GM23338 (cell line): ENCODE measurements at places on chromosomes 7 and 10.
A peak's percentile ranks its signal among the peaks of the same experiment; 100 is the strongest.

DNA sequence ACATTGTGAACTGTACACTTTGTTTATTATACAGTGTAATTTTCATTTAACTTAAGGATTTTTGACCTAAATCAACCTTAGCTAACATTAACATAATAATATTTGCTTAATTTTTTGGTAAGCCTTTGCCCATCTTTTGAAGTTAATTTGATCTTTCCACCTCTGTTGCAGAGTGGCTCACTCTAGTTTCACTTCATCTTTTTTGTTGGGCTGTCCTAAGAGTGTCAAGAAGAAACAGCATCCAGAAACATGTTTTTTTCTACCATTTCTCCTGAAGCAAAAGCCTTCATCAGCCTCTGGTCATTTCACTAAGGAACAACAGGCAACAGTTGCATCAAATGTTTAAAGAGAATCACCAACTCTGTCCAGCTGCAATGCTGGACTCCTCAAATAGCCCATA lies 824.7 kb downstream of the REEP3 start:
- no peak for DNase-seq

- DNase-seq = no peak
Measured at GRCh38 chr7:103795787-103796186, 193.7 kb downstream of the RELN start.

- DNase-seq = no peak
Measured at GRCh38 chr10:101875068-101875688, 31.6 kb upstream of the KCNIP2 start.

DNA sequence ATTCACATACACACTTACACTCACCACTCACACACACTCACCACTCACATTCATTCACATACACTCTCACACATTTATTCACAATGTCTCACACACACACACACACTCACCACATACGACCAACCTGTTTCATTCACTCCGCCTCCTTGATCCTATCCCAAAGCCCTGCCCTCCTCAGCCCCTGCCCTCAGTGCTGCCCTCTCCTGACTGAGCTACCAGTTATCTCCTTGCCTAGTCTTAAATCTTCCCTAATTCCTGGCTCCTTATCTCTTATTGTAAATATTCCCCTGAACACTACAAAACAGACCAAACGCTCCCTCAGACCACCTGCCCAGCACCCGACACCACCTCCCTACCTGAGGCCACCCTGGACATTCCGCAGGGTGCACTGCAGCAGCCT lies 26.1 kb upstream of the C10orf120 start:
- DNase-seq = peak; percentile 47

- DNase-seq = no peak
Measured at GRCh38 chr10:70779088-70779487, 6.1 kb downstream of the TBATA start.

GRCh38 chr10:101092881-101093354 lies 31.1 kb downstream of the KAZALD1 start:
- peak; percentile 29 for DNase-seq

DNA sequence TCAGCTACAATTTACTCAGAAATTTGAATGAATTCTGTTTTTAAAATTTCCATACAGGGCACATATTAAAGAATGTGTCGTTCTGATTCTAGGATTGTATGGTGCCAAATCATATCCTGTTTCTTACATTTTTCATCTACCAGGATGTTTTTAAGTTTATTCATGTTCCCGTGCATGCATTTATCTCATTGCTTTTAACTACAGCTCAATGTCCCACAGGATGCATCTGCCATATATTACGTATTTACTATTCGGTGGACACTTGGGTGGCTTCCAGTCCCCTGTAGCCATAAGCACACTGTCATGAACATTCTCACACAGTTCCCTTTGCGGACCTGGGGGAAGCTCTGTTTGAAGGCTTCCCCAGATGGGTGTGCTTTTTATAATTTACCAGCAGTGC lies 122.3 kb downstream of the CCDC71L start:
- no peak for DNase-seq

DNA sequence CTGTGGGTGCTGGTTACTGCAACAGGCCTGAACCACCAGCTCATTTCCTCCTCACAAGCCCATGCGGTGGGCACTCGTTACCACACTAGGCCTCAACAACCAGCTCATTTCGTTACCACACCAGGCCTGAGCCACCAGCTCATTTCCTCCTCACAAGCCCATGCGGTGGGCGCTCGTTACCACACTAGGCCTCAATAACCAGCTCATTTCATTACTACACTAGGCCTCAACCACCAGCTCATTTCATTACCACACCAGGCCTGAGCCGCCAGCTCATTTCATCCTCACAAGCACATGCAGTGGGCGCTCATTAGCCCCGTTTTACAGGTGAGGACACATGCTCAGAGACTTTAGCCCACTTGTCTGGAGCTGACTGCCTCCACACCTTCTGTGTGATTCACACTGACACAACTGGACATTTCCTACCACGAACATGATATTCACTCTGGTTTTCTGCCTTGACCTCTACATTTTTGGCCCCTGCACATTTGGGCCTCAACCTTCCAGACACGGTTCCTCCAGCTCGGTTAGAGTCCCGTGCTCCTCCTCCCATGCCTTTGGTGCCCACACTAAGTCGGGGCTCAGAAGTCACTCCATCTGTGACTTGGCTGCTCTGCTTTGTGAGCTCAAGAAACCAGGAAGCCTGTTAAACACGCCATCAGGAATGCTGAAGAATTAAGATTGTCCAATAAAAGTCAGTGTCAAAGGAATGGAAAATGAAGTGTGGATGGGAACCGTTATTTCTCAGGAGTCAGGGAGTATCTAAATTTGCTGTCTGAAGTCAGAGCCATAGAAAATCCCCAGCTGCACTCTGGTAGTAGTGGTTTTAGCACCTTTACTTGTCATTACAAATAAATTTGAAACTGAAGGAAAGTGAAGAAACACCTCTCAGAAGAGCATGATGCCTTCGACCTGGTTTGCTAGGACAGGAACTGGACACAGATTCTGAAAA lies 55.8 kb upstream of the LANCL2 start:
- DNase-seq = no peak

DNA sequence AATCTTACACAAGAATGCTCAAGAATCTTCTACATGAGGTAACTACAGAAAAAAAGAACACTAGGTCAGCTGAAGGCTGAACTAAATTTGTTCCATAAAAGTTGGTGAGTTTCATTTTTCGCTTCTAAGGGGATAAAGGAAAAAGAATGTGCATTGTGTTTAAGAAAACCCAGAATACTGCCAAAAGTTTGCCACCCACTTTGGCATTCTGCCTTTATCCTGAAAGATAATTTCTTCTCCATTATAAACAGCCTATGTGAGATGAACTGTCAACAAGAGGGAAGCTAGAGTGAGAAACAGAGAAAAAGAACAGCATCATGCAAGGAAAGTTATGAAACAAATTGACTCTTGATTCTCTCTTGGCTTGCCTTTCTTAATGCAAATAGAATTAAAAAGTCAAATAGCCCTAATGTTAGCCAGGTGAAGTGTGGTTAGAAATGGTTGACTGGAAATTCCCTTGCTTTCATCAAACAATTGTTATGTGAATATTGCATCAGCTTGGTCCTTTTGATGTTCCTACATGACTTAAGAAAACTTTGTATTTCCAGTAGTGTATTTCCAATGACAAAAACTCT lies 25.8 kb downstream of the STEAP1 start:
- DNase-seq = peak; percentile 17

DNA sequence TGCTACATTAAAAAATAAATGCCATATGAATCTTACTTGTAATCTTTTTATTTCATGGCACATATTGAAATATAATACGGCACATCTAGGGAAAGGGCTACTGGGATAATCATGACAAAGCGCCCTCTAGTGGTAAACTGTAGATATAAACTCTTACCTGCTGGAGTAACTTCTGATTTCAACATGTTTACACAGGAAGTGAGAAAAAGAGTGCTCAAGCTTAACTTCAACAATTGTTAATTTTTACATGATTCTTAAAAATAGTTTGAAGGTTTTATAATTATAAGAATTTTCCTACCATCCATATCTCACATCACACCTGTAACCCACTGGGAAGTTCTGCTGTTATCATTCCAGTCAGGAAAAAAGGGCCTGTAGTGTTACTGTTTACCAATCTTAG lies 2.0 kb upstream of the HEPACAM2 start:
- peak; percentile 80 for DNase-seq

- DNase-seq = no peak
Measured at GRCh38 chr10:86048973-86049372, 317.6 kb downstream of the GRID1 start.

GRCh38 chr10:110647136-110647430 lies 2.9 kb downstream of the RBM20 start:
- DNase-seq = no peak
